Effector memory CD8-positive, alpha-beta T cell (primary cell): ENCODE measurements at places on chromosomes 12 and 14.

- DNase-seq = no peak
Observed at GRCh38 chr14:105532735-105533141, 6.4 kb downstream of the TMEM121 start.

DNA sequence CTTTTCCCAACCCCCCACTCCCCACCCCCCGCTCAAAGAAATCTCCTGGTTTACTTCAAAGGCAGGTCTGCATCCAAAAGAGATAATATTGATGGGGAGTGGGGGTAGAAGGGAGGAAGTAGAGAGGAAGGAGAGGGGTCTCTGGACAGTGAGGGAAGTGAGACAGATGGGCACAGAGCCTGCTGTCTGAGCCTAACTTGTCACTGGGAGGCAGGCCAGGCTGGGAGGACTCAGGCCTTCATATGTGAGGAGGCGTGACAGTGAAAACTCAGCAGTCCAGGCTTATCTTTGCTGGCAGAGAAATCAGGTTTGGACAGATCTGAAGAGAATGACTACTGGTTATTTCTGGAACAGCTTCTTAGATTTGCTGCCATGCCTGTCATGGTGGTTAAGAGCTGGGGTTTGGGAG is 192.3 kb downstream of the NUAK1 start:
- DNase-seq = no peak

DNA sequence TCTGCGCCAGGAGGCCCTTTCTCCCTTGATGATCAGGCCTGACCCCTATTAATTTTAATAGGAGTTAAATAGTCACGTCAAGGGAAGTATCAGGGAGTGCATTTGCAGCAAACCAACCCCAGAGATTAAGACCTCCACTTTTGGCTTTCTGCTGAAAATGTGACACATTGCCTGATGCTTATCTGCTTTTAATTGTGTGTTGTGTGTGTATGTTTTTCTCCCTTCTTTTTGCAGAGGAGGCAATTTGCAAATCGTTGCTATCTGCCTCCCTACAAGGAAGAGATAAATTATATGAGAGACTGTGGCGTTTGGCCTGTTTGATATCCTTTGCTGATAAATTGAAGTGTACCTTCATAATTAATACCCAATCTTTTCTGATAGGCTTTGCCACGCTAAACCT is 822.9 kb downstream of the VRK1 start:
- no peak for DNase-seq

- no peak for DNase-seq
Observed at GRCh38 chr12:69840727-69841126, 15.7 kb downstream of the MYRFL start.

DNA sequence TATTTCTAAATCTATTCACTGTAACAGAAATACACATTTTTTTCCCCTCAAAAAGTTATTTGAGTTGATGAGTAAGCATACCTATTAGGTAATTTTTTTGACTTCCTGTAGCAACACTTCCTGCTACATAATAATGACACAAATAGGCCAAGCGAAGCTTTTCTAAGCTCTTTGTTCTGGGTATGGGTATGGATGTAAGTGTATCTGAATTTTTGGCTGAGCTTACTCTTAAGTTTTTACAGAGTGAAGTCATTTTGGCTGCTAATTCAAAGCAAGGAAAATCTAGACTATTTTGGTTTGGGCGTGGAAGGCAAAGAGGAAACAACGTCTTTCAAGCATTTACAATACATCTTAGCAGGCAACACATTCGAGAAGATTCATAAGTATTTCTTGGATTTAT is 1206.0 kb upstream of the FLRT2 start:
- DNase-seq = no peak
